Endothelial cell of umbilical vein (primary cell): ENCODE measurements at places on chromosomes 1 and 21.

- DNase-seq, result no peak
Measured at GRCh38 chr1:161190962-161191521, 7.8 kb downstream of the ADAMTS4 start.

- DNase-seq, result peak; percentile 75
Measured at GRCh38 chr1:225816643-225817538, 7.0 kb downstream of the EPHX1 start.

DNA sequence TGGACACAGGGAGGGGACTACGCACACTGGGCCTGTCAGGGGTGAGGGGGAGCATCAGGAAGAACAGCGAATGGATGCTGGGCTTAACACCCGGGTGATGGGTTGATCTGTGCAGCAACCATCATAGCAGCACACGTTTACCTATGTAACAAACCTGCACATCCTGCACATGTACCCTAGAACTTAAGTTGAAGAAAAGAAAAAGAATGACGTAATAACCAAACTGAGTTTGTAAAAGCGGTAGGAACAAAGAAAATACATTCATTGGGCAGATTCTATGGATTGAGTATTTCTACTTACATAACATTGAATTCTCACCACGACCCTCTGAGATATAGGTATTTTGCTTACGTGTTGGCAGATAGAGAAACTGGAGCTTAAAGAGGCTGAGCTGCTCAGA, 468.4 kb downstream of the TTLL7 start:
- no peak for DNase-seq

DNA sequence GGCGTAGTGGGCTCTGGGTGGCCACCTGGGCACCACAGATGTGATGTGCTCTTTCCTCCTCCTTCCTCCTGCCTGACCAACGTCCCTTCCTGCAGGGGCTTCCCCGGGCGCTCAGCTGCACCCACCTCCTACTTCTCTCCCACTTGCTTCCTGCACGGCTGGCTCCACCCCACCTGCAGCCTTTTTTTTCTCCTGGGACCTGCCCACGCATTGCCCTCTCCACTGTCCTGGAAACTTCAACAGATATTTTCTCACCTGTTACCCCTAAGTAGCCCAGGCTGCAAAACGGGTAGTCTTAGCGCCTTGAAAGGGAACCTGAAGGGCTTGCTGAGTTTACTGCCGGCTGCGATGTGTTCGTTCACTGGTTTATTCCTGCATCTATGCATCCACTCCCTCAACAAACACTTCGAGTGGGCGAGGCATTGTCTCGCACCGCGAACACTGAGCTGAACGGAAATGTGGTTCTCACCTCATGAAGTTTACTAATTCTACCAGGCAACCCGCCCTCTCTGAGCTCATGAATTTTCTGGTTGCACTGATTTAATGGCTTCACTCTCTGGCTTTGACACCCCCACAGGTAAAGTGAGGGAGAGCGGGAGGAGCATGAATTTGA, 23.6 kb downstream of the ZBTB18 start:
- no peak for DNase-seq

GRCh38 chr1:161088587-161089110, 709 bp downstream of the NECTIN4 start:
- DNase-seq, result no peak

- no peak for DNase-seq
Measured at GRCh38 chr1:201167041-201167991, 13.0 kb upstream of the TMEM9 start.

DNA sequence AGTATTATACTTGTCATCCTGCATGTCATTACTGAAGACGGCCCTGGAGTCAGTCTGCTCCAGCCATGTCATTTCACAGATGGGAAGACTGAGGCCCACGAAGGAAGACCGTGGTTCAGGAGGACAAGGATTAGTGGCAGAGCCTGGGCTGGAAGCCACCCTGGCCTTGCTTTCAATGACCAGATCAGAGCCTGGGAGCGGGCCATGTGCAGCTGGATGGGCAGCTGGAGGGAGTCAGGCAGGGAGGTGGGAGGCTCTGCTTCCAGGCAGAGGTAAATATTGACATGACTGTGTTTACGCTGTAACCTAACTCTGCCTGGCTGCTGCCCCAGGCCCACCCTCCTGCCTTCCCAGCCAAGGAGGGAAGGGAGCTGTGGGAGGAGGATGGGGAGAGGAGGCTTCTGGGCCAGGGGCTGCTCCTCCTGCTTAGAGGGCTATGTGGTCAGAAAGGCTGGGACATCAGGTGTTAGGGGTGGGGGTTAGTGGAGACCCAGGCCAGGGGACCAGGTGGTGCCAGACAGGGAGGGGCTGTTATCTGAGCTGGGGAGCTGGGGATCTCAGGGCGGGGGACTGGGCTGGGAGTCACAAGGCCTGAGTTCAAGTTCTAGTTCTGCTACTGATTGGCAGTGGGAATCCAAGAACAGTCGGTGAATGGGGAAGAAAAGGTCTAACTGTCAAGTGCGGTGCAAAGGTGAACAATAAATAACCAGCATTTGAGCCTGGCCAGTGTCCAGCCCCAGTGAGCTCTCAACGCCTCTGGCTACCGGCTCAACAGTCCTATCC, 48.5 kb upstream of the ECE1 start:
- peak; percentile 80 for DNase-seq

DNA sequence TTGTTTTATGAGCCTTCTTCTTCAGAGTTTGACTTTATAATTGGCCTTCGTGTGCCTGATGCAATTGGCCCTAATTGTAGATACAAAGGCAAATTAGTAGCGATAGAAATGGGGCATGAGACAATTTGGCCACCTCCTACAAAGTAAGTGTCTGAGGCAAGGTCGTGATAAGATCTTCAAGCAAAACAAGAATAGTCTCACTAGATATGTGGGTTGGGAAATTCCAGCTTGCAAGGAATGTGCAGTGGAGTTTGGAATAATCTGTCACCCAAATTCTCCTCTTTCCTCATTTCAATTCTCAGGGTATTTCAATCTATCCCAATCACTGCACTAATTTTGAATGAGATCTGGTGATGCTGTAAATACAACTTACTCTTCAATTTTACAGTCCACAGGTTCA, 11.4 kb upstream of the TSNAX start:
- no peak for DNase-seq

GRCh38 chr1:56578963-56579875, at the start of gene PLPP3:
Gene PLPP3, minus strand, starts transcription at chr1:56579563. Its CDS starts 547 bp downstream, at chr1:56579016.
- DNase-seq, result peak; percentile 94

- no peak for DNase-seq
Measured at GRCh38 chr1:175188936-175189335, 3.6 kb downstream of the KIAA0040 start.

GRCh38 chr1:7007902-7008301, 222.6 kb downstream of the CAMTA1 start:
- no peak for DNase-seq

DNA sequence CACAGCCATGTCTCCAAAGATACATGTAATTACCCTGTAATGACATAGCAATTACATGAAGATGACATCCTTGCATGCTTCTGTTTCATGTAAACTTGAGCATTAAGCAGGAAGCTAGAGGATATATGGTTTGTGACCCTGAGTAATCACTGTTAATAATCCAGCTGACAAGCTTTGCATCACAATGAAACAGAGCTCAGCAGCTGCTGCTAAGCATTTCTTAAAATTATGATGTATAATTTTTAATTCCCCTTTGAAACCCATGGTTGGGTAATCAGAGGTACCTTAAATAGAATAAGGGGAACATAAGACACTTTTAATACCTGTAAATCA, 293.5 kb downstream of the NTNG1 start:
- DNase-seq, result no peak

DNA sequence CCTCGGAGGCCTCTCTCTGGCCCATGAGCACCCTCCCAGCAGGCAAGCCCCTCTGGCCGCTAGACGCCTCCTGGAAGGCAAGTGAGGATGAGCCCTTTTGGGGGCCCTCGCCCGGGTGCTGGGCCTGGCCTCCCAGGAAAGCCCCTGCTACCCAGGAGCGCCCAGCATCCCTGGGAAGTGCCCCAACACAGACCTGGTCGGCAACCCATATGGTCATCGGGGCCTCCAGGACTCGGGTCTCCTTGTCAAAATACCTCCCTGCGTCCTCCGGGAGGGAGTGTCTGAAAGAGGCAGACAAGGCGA, 21.0 kb upstream of the TMEM52 start:
- DNase-seq, result no peak

DNA sequence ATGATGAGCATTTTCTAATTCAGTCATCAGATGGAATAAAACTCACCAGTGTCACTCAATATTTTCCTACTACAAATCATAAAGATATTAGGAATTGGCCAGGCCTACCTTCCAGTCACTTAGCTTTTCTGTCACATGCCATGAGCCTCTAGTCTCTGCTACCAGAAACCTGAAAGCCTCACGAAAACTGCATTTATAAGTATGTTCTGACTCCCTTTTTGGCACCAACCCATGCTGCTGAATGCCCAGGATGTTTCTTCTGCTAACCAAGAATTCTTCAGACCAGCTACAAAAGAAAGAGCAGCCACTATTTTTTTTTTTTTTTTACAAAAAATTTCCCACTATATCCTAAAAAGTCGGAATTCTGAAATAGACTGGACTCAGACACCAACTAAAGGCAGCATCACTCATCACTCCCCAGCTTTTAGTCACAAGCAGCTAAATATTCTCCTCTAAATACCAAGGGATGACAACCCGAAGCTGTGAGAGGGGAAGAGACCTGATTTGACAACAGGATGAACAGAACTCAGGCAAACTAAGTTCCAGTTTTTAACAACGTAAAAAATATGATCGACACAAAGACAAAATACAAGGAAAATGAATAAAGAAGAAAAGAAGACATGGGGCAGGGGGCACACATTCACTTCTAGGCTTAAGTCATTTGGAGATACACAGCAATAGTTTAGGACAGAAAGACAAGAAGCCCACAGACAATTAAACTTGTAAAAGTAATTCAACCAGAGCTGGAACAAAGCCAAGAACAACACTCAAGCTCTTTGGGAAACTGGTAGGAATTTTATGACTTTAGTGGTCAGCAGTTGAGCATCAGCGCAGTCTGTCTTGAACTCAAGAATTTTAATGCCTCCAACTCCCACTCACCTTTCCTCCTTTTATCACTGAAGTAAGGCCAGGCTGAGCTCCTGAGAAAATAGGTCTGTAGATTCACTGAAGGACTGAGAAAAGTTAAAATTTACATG, 1.7 kb downstream of the DCAF8 start:
- DNase-seq, result peak; percentile 87

DNA sequence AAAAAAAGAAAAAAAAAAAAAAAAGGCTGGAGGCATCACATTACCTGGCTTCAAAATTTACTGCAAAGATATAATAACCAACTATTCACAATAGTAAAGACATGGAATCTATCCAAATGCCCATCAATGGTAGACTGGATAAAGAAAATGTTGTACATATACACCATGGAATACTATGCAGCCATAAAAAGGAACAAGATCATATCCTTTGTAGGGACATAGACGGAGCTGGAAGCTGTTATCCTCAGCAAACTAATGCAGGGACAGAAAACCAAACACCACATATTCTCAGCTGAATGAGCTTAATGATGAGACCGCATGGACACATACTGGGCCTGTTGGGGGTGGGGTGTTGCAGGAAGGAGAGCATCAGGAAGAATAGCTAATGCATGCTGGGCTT, 330.5 kb downstream of the SRGAP2C start:
- no peak for DNase-seq

GRCh38 chr1:39144924-39145323, 59.6 kb upstream of the MACF1 start:
- DNase-seq, result no peak

DNA sequence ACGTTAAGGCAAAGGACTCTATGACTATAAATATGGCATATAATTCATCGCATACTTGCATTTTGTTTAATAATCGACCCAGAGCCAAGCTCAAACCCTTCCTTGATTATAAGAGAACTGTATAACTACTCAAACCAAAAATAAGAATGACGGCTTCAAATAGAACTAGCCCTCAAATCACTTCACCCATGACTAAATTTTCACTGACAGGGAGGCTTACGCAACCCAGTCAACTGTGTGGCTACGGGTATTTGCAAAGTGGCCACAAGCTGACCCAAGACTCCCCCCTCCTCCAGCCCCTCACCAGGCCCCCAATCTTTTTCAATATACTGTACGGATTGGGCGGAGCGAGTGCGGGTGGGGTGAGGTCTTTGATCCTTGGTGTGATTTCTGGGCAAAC, 268.3 kb downstream of the ASTN1 start:
- DNase-seq, result no peak

GRCh38 chr1:156640842-156641706, 843 bp upstream of the BCAN start:
- DNase-seq, result no peak

- no peak for DNase-seq
Measured at GRCh38 chr1:83064589-83065242, 934.2 kb downstream of the TTLL7 start.

DNA sequence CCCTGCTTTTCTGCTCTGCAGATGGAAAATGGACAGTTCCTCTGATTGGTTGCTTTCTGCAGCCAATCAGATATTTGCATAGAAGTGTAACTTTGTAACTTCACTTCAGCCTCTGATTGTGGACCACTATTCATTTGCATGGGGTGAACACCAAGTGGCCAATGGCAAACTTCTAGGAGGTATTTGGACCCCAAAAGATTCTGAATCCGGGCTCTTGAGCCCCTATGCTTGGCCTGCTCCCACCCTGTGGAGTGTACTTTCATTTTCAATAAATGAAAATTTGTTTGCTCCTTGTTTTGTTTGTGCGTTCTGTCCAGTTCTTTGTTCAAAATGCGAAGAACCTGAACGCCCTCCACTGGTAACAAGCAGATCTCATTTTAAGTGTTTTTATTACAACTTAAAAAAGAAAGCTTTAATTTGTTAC, 6.4 kb upstream of the GSTM4 start:
- peak; percentile 60 for DNase-seq

- DNase-seq, result no peak
Measured at GRCh38 chr1:57319165-57319564, 104.7 kb downstream of the DAB1 start.

- no peak for DNase-seq
Measured at GRCh38 chr1:115898020-115898419, 57.1 kb upstream of the NHLH2 start.

DNA sequence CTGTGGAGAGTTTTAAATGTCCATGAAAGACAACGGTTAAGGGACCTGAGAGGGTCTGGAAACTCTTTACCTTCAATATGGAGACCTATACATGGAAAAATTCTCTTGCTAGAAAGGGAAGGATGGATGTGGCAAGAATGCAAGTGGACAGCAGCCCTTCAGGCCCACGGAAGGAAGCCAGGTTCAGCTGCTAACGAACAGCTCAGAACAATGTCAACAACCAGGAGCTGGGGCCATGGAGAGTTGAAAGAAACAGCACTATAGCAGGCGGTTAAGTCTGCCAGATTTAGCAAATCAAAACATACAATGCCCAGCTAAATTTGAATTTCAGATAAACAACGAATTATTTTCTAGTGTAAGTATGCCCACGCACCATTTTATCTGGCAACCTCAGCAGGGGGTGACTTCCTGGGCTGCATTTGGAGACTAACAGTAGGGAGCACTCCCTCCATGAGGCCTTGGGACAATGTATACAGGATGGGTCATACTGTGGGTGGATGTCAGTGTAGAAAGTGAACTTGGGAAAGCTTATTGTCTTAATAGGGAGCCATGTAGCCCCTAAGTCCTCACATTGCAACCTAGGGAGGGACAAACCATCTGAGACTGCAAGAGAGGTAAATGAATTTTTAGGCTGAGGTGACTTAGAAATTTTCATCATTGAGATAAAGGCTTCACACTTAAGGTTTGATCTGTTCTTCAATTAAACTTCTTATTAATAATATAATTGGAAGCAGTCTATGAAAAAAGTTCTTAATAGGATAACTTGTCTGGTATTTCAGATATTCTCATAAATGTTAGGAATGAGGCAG, 7.8 kb upstream of the H3-3A start:
- peak; percentile 68 for DNase-seq
